ENCODE measurements at places on chromosomes 5 and 9.

DNA sequence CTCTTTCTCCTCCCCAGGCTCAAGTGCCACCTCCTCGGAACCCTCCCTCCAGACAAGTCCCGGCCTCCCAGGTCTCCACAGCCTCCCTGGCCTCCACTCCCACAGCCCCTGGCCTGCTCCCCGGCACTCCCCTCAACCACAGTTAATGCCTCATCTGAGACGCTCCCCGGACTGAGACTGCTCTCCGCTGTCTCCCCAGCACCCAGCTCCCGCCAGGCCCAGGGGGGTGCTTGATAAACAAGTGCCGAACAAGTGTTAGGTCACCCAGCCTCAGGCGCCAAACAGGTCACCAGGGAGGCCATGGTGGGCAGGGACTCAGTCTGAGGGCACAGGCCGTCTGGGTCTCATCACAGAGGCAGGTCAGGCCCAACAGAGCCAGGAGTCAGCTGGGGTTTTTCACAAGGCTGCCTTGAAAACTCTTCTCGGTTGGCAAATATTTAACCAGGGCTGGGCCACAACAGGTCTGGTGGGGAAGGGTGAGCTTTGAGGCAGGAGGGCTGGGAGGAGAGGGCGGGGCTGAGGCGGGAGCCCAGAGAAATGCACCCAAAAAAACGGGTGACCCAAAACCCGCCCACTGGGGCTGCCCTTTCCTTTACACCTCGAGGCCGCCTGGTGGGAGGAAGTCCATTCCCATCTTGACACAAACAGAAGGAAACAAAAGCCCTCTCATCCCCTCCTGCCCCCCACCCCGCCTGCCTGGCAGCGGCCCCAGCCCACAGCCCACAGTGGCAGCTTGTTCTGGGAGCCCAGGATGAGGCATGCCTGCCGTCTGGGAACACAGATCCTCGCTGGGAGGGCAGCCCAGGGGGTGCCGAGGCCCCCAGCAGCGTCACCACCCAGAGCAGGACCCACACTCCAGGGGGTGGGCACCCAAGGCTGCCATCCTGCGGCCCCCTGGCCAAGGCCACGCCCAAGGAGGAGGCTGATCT lies 66.6 kb upstream of the STXBP1 start:
- peak; percentile 31 for DNase-seq

DNA sequence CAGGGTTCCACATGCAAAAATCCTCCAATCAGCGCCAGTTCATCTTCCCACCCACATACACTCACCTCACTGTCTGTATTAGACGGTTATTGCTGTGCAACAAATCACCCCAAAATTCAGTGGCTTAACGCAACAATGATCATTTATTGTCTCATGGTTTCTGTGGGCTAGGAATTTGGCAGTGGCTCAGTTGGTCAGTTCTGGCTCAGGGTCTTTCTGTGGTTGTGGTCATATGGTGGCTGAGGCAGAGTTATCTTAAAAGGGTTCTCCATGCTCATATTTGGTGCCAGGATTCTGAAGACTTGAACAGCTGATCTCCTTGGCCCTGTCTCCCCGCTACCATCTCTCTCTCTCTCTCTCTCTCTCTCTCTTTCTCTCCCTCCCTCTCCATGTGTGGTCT lies 12.9 kb downstream of the ZNF618 start:
- DNase-seq = no peak

DNA sequence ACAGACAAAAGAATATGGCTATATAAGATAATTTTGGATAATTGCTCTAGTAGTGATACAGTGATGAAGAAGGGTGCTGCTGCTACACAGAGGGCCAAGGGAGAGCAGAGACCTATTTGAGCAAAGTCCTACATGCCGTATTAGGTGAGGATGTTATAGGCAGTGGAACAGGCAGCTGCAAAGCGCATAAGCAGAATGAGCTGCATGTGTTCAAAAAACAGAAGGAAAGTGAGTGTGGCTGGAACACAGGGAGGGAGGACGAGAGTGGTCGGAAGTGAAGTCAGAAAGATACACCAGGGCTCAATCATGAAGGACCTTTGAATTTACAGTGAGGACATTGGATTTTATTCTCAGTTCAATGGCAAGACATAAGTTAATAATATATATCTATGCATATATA lies 35.4 kb downstream of the ITGA2 start:
- no peak for DNase-seq

- no peak for DNase-seq
Observed at GRCh38 chr9:89790542-89791109, 185.8 kb downstream of the GADD45G start.

- no peak for DNase-seq
Observed at GRCh38 chr5:95870105-95870672, 47.7 kb upstream of the GLRX start.

- DNase-seq = no peak
Observed at GRCh38 chr9:128164307-128164885, 4.3 kb downstream of the BBLN start.

DNA sequence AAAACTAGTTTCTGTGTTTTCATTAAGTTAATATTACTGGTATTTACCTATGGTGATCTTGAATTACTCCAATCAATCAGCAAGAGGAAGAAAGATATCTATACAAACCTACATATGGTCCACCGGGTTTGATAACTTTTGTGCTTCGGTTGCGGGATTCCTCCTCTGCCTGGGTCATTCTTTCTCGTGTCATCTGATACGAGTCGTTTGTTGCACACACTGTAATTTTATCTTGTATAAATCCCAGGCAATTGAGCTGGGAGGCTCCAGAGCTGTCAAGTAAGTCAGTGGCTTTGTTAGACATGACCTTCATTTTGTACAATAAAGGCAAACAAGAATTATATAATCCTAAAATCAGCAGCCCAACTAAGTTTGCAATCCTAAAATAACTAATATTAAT lies 48.0 kb downstream of the ELL2 start:
- DNase-seq = no peak

DNA sequence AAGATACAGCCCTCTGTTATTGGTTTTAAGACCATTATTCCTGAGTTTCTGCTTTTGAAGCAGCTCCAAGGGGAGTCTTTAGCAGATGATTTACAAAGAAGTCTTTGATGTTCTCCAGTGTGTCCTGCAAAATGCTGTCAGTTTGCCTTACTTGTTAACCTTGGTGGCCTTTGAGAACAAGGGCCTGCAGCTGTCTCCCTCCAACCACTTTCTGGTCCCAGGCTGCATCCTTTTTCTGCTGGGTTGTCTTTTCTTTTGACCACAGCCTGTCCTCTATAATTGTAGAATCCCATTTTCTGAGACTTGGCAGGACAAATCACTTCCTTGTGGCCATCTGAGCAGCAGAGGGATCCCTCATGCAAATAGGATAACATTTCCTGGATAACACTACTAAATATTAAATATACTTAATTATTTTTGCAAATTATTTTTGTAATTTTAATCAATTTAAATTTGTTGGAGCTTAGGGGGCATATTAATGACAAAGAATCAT lies 281.4 kb downstream of the DMRT2 start:
- DNase-seq = no peak

- no peak for DNase-seq
Observed at GRCh38 chr5:154993461-154993860, 20.1 kb upstream of the KIF4B start.

DNA sequence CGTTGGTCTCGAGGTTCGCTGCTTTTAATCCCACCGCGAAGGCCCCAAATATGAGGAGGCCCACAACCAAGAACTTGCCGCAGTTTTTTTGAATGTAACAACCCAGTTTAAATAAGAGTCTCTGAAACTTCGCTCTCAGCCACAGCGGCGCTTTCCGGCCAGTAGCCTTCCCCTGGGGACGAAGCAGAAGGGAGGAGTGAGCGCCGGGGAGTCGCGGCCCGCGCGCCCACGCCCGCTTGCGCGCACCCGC lies 10.4 kb downstream of the PTCH1 start:
- DNase-seq = peak; percentile 54

DNA sequence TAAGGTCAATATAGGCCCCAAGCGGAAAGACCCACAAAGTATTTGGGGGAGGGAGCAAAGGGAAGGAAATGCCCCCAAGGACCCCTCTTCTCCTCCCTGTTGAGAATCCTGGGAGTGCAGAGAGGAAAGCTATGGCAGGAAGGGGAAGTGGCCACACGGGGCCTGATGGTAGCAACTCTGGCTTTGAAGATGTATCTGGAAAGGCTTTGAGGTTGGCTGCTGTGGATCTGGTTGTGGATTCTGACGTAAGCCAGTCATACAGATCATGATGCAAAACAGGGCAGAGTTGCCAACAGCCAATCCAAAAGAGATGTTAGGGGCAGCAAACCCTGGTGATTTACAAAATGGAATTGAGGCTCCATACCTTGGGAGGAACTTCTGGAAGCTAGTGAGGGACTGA lies 108.8 kb downstream of the PRKACG start:
- DNase-seq = no peak

- no peak for DNase-seq
Observed at GRCh38 chr9:128005923-128006322, 25.1 kb upstream of the EEIG1 start.

- DNase-seq = no peak
Observed at GRCh38 chr5:42267091-42267490, 156.1 kb upstream of the GHR start.

GRCh38 chr5:96344678-96345577 lies 88.1 kb downstream of the PCSK1 start:
- peak; percentile 46 for DNase-seq

GRCh38 chr9:20703146-20703545 lies 19.1 kb downstream of the FOCAD start:
- no peak for DNase-seq

DNA sequence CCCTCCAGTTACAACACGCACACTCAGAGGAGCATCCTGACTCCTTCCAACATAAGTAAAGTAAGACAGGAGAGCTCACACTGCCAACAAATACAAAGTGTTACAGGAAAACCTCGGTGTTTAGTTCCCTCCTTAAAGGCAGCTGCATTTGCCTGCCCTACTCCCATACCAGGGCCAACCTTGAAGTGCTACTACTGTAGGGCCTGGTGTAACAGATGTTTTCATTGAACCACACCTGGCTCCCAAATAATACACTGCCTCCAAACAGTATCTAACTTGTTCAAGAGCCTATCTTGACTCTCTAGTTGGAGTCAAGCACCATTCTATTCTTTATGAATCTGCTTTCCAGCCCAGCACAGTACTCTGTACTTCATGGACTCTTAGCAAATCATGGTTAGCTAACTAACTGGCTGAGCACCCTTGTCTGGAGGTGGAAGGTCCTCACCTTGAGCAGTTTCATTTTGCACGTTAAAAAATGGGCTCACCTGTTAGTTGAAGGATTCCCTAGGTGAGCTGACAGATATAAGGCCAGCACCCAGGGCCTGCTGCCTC lies 34.6 kb downstream of the TTC39B start:
- no peak for DNase-seq

DNA sequence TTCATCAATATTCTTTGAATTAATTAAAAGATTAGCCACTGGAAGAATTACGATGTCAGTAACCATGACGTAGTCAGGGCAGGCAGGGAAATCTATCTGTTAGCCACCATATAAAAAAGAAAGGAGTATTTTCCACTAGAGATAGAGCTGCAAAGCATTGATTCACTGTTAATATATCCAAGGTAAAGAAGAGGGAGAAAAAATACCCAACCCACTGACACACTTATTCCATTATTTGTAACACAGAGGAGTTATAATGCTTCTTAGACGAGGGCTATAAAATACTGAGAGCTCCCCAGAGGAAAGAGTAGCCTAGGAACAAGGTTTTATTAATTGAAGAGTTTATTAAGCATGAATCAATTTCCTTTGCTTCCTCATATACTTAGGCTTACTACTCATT lies 382.2 kb upstream of the CDH6 start:
- DNase-seq = no peak

DNA sequence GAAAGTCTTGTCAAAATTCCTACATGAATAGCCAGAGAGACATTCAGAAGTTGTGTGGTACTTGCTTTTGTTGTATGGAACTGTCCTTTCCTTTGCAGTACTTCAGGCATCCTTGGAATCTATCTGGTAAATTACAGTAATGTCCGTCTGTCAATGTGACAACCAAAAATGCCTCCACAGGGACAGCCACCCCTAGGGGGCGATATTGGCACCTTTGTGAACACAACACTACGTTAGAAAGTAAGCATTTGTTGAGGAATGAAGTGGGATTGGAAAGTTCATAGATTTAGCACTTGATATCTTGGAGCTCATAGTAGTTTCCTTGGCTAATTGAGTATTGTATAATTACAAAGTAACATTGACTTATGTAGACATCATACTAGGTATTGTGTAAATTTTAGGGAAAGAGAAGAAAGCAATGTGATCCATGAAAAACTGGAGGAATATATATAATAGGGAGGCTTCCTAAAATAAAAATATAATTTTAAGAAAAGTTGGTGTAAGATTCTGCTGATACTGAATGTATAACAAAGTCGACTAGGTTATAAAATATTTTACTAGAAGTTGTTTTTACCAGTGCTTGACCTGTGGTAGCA lies 32.7 kb downstream of the TMEFF1 start:
- DNase-seq = peak; percentile 22

DNA sequence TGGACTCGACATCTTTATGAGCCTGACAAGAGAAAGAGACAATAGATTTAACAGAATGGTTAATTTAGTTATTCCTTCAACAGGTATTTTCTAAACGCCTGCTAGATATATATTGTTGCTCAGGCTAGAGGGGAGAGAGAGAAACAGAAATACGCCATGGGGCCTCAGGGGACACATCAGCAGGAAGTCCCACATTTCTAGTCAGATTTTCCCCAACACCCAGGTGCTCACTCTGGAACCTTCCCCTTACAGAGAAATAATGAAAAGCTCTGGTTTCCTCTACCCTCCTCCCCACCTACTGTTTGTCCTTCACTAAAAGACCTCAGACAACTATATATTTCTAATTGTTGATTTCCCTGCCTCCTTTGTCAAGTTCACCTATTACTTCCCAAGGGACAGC lies 130.3 kb upstream of the TBC1D2 start:
- no peak for DNase-seq

Measured in SW 1271 (cell line).